HT-29 (cell line): ENCODE measurements at places on chromosomes 12 and 14. TPM values are rescaled to one million over a fixed set of nuclear protein-coding genes. Genes with fewer than 3 reads are reported as not detected.

- DNase-seq, result no peak
Observed at GRCh38 chr14:64475585-64476273, 10.4 kb downstream of the AKAP5 start.

- DNase-seq, result no peak
Observed at GRCh38 chr12:51549637-51550036, 41.4 kb upstream of the SCN8A start.

GRCh38 chr12:56629459-56630179, 507 bp downstream of the BAZ2A start:
- DNase-seq, result peak; percentile 22

Gene KRT77
- total RNA-seq, result not detected in 2 replicates

Gene CCDC60
- total RNA-seq, result not detected in 2 replicates

Gene KCNA1
- not detected in 2 replicates for total RNA-seq

Gene MANSC4
- not detected in 2 replicates for total RNA-seq
